ENCODE measurements at places on chromosomes 6 and 20.
A peak's percentile ranks its signal among the peaks of the same experiment; 100 is the strongest.

DNA sequence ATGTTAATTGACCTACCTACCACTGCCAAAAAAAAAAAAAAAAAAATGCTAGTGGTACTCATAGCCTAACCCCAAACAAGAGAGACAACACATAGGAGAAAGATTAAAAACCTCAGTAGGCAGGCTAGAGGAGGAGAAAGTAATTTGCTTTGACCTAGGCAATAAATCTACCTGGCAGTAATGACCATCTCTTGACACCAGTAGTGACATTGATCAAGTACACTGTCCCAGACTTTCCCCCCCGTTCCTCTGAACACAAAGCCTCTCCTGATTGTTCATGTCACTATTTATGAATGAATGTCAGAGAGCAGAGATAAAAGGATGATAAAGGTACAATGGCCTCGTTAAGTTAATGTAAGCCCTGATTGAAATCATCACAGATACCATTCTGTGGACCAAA is 746.8 kb downstream of the CBLN4 start:
- DNase-seq = no peak

GRCh38 chr6:167292301-167293087 is 1.4 kb downstream of the UNC93A start:
- no peak for DNase-seq

GRCh38 chr6:139925894-139926641 is 551.6 kb upstream of the CITED2 start:
- no peak for DNase-seq

DNA sequence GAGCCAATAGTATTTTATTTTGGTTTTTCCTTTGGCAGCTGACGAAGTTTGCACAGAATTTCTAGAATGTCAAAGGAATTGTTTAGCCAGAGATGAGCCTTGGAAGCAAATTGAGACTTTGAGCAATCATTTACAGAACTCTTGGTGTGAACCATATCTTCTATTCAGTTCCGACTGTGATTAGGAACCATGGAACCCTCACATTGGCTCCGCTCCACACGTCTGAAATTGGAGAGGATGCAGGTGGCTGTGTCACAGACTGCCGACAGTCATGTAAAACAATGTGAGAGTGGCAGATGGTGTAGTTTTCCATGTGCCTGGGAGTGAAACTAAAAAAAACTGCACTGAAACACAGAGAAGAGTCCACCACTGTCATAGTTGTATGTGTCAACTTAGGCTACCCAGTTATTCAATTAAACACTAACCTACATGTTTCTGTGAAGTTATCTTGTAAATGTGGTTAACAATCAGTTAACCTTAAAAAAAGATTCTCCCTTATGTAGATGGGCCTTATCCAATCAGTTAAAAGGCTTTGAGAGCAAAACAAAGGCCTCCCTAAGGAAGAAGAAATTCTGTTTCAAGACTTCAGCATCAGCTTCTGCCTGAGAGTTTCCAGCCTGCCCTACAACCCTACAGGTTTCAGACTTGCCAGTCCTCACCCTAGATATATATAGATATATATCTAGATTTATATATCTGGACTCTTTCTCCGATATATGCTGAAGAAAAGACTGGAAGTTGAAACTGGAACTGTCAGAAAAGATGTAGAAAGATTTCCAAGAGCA is 3.3 kb upstream of the HMGN4 start:
- DNase-seq = no peak

GRCh38 chr20:45336530-45337366 is 11.5 kb downstream of the SDC4 start:
- no peak for DNase-seq

DNA sequence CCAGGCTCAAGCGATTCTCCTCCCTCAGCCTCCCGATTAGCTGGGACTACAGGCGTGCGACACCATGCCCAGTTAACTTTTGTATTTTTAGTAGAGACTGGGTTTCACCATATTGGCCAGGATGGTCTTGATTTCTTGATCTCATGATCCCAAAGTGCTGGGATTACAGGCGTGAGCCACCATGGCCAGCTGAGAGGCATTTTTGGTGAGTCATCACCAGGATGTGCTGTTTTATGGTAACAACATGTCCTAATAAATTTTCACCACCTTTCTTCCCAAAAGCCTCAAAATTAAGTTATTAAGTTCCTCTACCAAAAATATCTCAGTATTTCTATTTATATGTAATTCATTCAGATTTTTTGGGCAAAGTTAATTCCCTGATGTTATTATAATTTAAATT is 53.5 kb downstream of the COL21A1 start:
- DNase-seq = no peak

- DNase-seq = no peak
Observed at GRCh38 chr6:1278061-1278720, 33.7 kb upstream of the FOXQ1 start.

GRCh38 chr6:35062676-35063574 is 78.2 kb downstream of the TCP11 start:
- DNase-seq = no peak

- no peak for DNase-seq
Observed at GRCh38 chr20:31542201-31542842, 28.1 kb downstream of the HM13 start.

DNA sequence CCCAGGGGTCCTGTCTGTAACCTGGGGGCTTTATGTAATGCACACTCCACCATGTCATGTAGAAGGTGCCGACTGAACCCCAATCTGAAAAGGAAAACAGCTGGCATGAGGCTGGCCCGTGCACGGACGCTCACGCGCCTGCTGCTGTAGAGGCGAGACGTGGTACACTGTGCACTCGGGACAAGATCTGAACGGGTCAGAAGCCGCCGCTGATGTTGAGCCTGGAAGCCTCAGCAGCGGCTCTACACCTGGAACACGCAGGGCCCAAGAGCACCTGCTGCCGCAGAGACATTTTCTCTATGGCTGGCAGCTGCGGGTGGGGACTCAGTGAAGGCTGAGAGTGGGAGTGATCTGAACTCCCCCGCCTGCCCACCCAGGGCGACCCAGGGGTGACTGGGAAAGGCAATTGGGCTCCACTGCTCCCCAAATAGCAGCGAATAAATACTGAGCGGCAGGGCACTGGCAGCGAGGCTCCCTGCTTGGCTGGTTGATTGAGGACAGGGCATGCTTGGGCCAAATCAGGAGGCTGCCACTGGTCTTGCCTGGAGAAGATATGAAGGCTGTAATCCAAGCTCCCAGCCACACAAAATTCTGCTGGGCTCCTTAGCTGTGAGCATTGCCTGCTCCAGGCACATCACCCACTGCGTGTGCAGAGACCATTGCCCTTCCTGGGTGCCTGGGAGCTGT is 2.5 kb upstream of the OGFR start:
- no peak for DNase-seq

- DNase-seq = no peak
Observed at GRCh38 chr6:107807196-107807811, 16.8 kb downstream of the SCML4 start.

- DNase-seq = no peak
Observed at GRCh38 chr6:121222656-121223055, 111.6 kb downstream of the TBC1D32 start.

DNA sequence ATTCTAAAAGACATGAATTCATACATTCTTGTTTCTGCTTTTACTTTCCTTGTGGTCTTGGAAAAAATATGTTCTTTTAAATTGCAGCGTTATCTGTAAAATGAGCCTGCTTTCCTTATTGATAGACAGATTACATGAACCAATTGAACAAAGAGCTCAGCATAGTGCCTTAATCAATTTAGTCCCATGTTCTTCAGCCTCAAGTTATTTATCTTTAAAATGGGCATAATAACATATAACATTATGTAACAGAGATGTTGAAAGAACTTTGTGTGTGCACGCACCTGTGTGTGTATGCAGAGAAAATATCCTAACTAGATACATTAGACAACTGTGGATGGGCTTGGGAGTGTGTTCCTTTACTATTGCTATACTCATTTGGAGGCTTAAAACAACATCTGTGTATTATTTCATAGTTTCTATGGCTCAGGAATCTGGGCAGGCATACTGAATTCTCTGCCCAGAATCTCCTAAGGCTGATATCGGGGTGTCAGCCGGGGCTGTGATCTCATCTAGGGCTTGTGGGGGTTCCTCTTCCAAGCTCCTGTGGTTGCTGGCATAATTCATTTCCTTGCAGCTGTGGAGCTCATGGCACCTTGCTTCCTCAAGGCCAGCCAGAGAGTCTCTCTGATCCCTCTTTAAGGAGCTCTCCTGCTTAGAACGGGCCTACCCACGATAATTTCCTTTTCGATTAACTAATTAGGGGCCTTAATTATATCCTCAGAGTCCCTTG is 194.1 kb downstream of the ARID1B start:
- DNase-seq = no peak

- peak; percentile 91 for DNase-seq
Observed at GRCh38 chr6:31403283-31404060, at the start of gene MICA. TSS of gene MICA (plus strand) at chr6:31403595. CDS start at chr6:31403633, 38 bp downstream.

- DNase-seq = no peak
Observed at GRCh38 chr6:130670142-130670541, 157.1 kb upstream of the SMLR1 start.

DNA sequence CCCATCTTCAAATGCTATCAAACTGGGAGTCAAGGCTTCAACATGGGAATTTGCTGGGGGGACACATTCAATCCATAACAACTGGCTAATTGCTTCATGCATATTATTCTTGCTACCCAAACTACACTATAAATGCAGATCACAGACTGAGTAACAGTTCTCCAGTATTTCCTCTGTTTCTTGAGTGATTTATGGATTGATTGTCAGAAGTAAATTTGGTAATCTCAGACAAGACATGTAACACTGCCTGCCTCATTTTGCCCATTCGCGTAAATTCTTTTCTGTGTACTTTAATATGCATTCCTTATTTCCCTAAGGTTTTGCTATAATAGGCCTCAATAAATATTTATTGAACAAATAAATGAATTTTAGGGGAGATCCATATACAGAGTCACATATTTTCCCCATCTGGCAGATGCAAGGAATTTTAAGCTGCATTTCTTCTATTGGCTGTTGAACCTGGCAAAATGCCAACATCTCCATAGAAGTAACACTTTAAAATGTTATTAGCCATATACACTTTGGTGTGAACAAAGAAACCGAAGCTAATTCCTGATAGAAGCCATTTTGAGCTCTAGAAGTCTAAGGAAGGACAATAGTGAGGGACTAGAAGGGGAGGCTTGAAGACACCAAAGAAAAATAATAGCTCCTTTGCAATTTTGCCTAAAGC is 98.2 kb downstream of the QRSL1 start:
- no peak for DNase-seq

DNA sequence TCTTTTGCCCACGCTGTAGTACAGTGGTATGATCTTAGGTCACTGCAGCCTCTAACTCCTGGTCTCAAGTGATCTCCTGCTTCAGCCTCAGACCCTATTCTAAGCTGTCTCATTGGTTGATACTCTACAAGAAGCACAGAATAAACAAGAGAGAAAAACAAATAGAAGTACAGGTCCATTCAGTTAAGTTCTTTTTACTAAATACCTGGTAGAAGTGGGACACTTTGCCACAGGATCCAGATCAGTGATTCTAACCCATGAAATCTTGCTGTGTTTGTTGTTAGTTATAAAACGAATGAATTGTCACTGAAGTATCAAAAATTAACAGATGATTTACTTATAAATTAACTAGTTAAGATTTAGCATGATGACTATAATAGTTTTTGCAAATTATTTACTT is 76.7 kb downstream of the SCAND1 start:
- DNase-seq = no peak

DNA sequence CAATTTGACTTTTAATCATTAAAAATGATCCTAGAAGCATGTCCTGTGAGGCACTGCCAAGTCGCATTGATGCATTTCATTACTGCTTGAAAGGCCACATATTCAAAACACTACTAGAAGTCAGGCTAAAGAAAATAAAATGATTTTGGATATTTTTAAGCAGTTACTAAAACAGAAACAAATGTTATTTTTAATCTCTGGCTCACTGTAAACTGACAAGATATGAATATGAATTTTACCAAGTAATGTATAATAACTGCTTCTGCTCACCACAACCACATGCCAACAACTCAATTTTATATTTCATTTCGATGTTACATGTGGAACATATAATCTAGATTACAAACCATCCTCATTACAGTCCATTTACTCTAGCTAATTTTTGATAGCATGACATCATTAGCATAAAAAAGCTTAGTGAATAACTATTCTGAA is 90.6 kb downstream of the ATXN1 start:
- DNase-seq = no peak

GRCh38 chr20:62678553-62678952 is 30.1 kb upstream of the NTSR1 start:
- no peak for DNase-seq

- no peak for DNase-seq
Observed at GRCh38 chr6:147166360-147166944, 37.8 kb upstream of the STXBP5 start.

DNA sequence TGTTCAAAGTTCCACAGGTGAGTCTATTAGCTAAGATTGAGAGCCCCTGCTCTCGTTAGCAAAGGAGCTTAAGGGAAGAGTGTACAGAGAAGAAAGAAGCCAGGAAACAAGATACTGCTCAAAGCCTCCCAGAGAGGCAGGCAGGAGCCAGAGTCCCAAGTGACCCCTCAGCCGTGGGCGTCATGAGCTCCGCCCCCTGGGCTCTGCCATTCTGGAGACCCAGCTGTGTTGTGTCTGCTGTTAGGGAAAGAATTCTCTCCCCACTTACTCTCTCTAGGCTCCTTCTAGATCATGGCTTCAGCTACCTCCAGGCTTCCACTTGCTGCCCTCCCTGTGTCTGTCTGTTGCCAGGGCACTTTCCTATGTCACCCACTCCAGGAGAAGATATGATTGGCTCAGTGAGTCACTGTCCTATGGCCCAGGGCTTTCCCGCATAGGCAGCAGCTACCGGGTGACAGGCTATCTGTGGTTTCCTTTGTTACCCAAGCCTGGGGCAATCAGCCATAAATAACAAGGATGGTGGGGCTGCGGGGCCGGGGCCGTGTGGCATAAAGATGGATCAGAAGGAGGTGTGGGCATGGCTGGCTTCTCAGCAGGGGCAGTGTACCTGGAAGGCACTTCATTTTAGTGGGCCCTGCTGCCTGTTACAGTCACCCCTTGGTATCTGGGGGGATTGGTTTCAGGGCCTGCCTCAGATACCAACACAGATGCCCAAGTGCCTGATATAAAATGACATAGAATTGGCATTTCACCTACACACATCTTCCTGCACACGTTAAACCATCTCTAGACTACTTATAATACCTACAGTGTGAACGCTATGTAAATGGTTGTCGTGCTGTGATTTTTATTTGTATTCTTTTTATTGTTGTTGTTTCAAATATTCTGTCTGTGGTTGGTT is 118.9 kb downstream of the ARMC2 start:
- peak; percentile 72 for DNase-seq

- DNase-seq = no peak
Observed at GRCh38 chr6:108673153-108673552, 112.4 kb downstream of the FOXO3 start.

- no peak for DNase-seq
Observed at GRCh38 chr6:19712012-19712688, 125.0 kb upstream of the ID4 start.

DNA sequence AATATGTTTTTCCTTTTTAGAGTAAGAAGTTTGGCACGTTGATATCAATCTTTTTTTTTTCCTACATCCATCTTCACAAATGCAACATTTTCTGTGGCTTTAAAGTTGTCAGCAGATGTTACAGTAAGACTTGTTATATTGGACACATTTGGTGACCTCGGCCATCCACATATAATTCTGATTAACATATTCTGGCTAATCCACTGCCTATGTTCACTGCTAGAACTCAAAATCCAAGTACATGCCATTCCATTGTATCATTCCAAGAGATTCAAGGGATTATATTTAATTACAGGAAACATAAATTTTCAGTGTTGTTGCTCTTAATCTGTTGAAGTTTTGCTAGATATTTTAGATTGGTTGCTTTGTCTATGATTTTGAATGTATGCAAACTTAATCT is 367.6 kb downstream of the TENT5A start:
- no peak for DNase-seq

- peak; percentile 52 for DNase-seq
Observed at GRCh38 chr6:41470029-41470330, 76.2 kb upstream of the FOXP4 start.

GRCh38 chr20:17878912-17879602 is 89.5 kb downstream of the SNX5 start:
- DNase-seq = no peak
